ENCODE measurements at places on chromosomes 4 and X.

GRCh38 chrX:8847360-8847759 is 46.2 kb upstream of the FAM9A start:
- no peak for DNase-seq

- no peak for DNase-seq
Observed at GRCh38 chr4:43316813-43317212, 424.3 kb downstream of the GRXCR1 start.

DNA sequence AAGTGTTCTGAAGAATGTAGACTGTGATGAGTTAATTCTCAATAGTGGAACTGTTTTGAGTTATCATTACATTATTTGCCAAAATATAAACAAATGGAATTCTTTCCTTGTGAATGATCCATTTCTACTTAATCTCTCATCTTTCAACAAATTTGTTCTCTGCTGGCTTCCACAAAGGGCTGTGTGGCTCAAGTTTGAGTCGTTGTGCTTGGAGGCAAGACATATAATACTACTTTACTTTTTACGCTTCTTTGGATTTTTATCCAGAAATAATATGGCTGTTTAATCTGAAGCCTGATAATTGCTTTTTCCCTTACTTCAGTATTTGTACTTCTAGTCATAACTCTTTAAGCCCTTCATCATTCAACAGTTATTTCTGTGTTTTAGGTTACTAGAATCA is 169.5 kb downstream of the ARHGAP10 start:
- no peak for DNase-seq

GRCh38 chr4:30821859-30822612 is 101.9 kb downstream of the PCDH7 start:
- no peak for DNase-seq

DNA sequence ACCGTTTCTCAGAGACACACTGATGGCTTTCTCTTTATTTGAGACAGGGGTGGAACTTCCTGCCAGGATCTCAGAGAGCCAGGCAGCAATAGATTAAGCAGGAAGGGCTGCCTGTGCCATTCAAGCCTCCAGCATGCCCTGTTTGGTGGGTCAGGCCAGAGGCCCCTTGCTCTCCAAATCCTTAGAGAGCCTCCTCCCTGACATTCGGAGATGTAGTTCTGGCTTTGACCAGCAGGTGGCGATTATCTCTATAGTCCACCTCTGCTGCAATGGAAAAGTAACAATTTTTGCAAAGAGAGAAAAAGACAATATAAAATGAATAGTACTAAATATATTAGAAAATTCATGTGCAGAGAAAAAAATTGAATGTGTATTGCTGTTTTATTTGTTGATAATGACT is 93.9 kb downstream of the NXF2B start:
- DNase-seq, result peak; percentile 11

- no peak for DNase-seq
Observed at GRCh38 chr4:35548921-35549320, 695.4 kb downstream of the ARAP2 start.

GRCh38 chr4:124386648-124387047 is 325.9 kb downstream of the ANKRD50 start:
- no peak for DNase-seq

DNA sequence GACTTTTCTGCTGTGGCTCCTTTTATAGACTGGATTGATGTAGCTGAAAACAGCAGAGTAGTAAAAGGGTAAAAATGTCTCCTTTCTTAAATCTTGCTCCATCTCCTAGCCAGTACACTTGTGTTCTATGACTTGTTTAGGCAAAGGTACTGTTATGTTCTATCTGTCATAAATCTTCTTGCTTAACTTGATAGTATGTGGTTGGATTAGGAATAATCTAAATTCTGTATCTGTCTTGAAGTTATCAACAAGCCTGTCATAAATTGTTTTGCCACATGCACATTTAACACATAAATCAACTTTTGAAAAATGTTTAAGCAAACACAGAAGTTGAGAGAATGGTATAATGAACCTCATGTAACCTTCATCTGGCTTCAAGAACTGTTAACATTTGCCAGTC is 157.0 kb downstream of the FRAS1 start:
- DNase-seq, result no peak

DNA sequence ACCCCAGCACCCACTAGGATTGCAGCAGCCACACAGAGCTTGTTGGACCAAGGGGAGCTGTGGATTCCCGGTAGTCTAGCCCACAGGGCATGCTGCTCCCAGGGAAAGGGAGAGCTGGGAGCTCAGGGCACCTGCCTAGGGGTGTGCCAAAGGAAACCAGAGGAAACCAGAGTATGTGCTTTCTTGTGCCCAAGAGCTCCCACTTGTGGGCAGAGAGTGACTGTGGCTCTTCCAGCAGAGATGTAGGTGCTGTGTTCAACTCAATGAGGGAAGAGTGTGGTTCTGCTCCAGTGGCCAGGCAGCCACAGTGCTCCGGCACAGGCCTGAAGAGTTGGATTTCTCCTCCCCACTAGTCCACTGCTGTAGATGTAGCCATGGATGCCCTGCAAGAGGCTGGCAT is 1050.0 kb upstream of the INTU start:
- no peak for DNase-seq

- no peak for DNase-seq
Observed at GRCh38 chrX:132001127-132001526, 22.0 kb upstream of the STK26 start.

- DNase-seq, result peak; percentile 19
Observed at GRCh38 chr4:185859111-185859510, 47.1 kb upstream of the SORBS2 start.

DNA sequence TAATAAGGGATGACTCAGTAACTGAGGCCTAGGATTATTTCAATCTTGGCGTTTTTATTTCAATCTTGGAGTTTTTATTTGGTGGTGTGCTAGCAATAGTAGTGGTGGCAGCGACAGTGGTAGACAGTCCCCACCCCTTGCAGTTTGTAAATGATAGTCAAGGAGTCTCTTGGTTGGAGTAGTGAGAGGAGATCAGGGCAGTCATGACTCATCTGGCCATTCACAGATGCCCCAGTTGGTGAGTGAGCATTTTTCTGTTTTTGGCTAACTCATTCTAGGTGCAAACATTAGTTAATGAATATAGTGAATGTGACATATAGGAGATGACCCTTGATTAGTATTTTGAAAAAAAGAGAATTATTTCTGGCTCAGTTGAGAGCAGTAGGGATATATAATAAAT is 93.5 kb upstream of the ADAD1 start:
- DNase-seq, result peak; percentile 3

DNA sequence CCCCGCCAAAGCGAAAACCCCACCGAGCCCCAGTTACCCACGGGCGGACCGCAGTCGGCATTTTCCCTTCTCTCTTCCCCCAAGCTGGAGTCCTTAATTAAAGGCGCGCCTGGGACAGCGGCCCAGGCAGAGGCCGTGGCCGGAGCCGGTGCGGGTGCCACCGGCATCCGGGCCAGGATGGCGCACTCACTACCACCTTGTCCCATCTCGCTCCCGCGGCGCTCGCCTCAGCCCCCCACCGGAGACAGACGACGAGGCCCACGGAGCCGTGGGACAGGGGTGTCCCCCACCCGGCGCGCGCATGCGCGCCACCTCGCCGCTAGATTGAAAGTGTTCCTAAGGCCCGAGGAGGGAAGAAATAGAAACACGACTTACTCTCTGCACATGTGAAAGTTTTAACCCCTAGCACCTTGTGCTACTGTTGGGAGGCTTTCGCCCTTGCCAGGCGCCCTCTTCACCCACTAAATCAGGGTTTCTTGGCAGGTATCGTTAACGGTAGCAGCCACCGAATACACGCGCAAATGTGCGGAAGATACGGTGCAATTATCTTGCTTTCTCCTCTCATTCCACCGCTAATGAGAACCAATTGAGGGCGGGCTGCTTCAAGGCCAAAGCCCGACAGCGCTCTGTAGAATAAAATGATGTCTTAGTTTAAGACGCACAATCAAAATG is 64.3 kb upstream of the CCDC160 start:
- DNase-seq, result no peak

- DNase-seq, result peak; percentile 30
Observed at GRCh38 chr4:88320780-88321373, 36.5 kb upstream of the PPM1K start.

GRCh38 chr4:187362937-187363857 is 632.4 kb upstream of the ZFP42 start:
- peak; percentile 53 for DNase-seq

- DNase-seq, result no peak
Observed at GRCh38 chr4:14340321-14340720, 662.0 kb upstream of the CPEB2 start.

DNA sequence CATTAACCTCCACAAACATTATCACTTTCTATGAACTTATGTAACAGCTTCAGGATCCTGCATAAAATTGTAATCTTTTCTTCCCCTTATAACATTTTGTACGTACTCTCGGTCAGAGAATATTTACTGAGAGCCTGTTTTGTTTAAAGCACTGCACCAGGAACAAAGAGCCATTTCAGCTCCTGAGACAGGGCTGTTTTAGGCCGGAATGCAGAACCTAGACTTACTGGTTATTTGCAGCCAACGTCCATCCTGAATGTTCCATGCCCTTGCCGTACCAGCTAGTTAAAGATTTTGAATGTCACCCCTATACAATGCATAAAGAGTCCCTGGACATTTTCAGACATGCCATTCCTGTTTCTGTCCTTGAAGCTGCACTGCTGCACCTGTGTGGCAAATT is 248.8 kb downstream of the PCDH7 start:
- DNase-seq, result no peak

- no peak for DNase-seq
Observed at GRCh38 chr4:15381806-15382338, 46.0 kb upstream of the C1QTNF7 start.

GRCh38 chr4:16684097-16684496 is 214.3 kb downstream of the LDB2 start:
- DNase-seq, result peak; percentile 60

DNA sequence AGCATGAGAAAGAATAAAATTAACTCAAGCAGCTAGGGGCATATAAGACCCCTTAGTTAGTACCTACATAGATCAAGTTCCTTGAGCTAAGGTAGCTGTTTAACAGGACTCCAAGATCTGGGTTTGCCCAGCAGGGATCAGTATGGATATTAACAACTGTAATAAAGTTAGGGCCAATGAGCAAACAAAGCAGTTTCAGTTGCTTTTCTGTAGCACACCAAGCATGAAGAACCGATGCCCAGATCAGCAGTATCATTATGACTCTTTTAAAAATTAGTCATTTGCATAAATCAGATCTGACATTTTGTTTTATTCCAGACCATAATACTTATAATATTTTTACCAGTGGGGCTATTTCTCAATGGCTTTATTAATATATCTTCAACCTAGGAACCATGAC is 80.9 kb downstream of the C4orf33 start:
- DNase-seq, result no peak

DNA sequence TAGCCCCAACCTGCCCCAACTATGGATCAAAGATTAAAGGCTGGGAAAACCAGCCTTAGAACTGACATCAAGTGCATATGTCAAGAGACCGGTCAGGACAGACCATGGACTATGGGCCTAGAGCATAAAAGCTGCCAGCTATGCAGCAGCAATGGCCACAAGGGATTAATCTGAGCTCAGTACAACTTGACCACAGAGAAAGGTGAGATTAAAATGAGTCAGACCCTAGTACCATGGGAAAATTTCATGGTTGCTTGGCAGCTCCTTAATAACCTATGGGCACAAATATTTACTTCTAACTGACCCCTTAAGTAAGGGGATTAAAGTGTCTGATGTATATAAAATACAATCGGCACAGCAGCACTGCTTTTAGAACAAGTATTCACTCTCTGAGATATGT is 54.4 kb downstream of the CBR4 start:
- DNase-seq, result no peak

DNA sequence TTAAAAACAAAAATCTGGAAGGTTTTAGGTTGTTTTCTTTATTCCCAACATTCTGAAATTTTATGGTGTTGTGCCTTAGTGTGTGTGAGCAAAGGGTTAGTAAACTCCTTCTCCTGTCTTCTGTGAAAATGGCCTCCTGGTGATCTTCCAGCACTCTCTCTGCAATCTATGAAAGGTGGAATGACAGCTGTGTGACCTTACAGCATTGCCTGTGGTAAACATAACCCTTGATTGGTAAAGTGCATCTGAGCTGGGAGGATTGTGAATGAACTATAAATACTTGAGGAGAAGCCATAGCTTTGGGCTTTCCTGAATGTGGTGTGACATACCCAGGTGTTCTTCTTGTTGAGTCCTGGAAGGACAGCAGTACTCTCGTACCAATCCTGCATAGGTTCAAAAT is 10.0 kb downstream of the ART3 start:
- no peak for DNase-seq

DNA sequence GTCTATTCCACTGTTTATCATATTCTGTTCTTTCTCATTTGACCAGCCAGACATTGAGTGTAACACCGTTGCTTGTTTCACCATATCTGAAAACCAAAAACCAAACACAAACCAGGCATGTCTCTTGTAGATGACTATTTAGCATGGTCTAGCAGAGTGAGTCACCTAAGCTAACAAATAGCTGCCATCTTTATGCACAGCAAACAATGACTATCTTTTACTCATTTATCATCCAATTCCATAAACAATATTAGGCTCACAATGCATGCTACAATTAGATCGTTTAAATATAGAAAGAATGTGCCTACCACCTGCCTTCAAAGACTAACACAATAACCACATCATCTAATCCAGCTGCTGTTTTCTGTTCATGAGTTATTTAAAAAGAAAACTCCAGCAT is 495.4 kb downstream of the PCDH19 start:
- DNase-seq, result no peak

DNA sequence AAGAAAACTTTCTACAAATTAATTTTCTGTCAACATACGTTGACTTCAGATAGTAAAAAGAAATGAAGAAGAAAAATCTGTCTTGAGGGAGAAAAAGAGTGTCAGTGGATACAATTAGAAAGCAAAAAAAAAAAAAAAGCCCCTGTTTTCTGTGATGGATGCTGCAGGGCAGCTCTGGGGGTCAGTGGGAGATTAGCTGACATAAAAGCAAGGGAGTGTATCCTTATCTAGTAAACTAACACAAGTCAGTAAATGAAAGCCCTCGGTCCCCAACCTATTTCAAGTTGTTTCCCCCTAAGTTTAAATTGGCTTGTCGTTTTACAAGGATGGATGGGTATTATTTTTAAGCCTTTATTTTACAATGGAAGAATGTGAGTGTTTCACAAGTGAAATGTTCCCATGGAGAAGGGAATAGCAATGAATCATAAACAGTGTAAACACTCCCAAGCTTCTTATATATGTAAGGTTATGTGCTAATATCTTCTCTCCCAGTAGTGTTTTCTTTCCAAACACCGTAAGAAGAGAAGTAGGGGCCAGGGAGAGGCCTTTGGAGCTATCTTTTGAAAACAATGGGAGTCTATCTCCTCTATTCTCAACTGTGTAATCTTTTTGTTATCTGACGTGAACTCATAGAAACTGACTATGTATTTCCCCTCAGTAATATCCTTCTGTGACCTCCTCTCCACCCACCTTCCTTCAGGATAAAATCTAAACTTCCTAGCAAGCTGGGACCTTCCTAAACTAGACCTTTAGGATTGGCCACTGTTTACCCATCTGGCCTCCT is 347.7 kb downstream of the FBXO8 start:
- DNase-seq, result no peak

GRCh38 chr4:11611868-11612267 is 183.2 kb upstream of the HS3ST1 start:
- DNase-seq, result no peak

Data from AG10803 (cell line).